ENCODE measurements at places on chromosomes 5 and 9.
A peak's percentile ranks its signal among the peaks of the same experiment; 100 is the strongest.

- DNase-seq, result no peak
Measured at GRCh38 chr9:36158122-36158521, 11.1 kb upstream of the CCIN start.

DNA sequence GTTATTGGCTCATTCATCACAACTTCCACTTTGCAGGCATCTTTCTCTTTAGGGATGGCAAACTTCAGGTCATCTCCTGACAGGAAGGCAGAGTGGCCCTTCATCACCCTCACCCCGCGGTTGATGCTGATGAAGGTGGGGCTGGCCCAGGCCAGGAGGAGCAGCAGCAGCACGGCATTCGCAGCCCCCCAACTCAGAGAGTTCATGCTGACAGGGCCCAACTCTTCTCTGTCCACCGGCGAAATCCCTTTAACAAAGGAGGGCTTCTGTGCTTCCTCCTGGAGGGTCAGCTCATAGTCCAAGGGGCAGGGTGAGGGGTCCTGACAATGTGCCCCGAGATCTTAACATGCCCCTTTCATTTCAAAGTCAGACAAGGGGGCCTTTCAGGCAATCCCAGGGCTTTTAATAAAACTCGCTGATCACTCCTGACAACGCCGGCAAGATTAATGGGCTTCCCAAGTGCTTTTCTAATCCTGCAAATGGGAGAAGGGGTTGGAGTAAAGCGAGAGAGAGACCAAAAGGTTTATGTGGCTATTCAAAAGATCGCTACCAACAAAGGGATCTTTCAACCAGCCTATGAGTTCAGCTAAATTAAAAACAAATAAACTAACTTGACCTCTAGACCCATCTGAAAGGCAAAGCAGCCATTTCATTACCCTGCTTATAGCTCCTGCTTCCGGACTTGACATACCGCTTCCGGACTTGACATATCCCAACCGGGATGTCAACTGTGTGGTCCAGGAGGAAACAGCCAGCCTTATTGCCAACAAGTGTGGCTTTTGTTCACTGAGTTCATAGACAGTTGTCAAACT is 41.2 kb downstream of the FREM1 start:
- no peak for DNase-seq

GRCh38 chr5:34899066-34899465 is 16.2 kb downstream of the RAD1 start:
- DNase-seq, result no peak

DNA sequence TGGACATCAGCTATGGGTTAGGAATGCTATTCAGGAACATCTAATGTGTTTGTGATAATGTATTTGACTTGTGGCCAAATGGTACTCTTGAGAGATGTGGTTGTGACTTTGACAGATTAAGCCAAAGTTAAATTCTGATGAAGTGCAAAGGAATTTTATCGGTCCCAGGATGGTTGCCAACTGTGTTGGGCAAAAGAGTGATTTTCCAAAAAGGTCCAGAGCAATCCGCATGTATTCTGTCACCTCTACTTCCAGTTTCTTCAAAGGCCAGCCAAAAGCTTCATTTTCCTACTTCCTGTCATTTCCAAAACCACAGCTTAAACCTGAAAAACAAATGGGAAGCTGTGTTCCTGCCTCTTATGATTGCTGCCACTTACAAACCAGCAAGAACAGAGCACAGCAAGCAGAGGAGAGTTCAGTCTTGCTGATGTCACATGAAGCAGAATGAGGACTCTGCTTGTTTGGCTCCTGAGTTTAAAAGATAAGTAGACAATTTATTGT is 59.8 kb downstream of the MARCHF3 start:
- DNase-seq, result no peak

GRCh38 chr9:99885747-99886146 is 20.7 kb upstream of the STX17 start:
- DNase-seq, result no peak

DNA sequence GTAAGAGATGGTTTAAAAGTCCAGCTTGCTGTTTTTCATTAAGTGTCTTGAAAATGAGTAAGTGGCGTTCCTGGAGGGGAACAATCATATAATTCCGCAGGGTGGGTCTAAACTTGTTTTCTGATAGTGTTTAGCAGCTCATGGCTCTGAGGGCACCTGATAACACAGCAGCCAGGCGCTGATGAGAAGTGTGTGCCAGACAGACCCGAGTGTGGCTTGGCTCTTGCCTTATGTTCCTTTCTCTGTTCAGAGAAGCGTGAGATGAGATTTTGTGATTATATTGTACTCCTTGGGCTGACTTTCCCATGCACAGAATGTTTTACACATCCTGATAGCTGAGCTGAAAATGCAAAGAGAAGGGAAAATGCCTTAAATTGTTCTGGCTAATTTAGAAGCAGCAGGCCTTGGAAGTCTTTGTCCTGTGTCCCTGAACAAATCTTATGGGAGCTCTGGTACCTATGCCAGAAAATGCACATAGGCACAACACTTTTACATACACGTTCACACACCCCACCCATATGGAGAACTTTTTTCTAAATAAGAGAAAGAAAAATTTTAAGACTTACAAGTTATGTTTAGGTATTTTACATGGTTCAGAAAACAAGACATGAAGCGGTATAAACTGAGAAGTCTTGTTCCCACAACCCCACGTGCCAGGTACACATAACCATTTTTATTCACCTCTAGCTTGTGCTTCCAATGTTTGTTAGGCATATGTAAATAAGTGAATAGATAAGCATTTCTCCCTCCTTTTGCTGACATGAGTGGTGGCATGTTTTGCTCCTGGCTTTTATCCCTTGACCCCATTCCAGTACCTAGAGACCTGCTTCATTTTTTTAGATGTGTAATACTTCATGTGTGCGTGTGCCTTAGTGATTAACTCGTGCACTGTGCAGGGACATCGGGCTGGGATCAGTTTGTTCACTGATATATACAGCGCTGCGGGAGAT is 152.2 kb upstream of the OTULINL start:
- no peak for DNase-seq

DNA sequence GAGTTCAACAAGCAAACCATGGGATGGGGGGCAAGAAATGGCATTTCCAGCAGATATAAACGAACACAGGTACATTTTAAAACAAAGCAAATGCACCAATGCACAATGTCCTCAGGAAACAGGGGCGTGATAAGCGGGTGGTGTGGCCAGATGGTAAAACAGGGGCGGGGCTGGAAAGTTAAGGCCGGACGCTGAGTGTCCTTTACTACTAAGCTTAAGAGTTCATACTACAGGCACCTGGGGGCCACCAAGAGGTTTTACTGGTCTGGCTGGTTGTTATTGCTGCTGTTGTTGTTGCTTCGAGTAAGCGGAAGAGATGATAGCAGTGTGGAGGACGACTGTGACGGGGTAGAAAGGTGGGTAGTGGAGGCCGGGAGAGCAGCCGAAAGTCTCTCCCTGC is 99.8 kb downstream of the ATPSCKMT start:
- DNase-seq, result no peak

DNA sequence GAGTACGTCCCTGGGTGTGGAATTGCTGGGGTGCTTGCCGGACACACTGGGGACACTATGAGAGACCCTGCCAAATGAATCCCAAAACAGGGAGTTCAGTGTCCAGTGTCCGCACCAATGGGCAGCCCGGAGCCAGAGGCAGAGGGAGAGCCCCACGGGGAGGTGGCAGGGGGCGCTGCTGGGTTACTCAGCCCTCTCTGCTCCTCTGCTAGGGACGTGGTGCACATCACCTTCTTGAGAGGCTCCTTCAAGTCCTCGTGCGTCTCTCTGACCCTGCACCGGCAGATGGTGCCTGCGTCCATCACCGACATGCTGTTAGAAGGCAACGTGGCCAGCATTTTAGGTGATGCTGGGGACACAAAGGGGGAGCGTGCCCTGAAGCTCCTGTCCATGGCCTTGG is 20.8 kb downstream of the STKLD1 start:
- no peak for DNase-seq

DNA sequence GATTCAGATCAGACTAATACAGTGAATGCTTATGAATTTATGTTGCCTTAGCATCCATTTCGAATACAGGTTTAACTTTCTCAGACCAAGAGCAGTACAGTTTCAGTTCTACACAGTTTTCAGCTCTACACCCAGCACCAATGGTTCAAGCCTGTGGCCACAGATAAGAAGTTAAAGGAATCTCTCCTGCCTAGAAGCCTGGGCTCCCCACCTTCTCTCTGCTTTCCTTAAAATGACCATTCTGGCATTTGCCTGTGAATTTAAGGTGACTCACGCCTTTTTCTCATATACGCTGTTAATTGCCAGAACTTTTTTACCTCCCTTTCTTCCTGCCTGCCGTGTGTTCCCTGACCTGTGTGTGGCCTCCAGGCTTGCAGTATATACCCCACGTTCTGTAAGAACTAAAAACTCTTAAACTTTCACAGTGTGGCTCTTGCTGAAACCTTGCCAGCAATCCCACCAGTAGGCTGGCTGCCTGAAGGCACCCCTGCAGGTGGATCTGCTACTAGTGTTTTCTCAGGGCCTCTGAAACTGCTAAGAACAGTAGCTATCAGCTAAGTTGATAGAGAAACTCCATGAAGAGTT is 692.8 kb upstream of the CDH18 start:
- no peak for DNase-seq

GRCh38 chr9:14500705-14501104 is 186.8 kb upstream of the NFIB start:
- DNase-seq, result no peak

- DNase-seq, result no peak
Measured at GRCh38 chr5:31470608-31471007, 61.3 kb downstream of the DROSHA start.

- DNase-seq, result no peak
Measured at GRCh38 chr5:127839072-127839471, 135.9 kb downstream of the CCDC192 start.

DNA sequence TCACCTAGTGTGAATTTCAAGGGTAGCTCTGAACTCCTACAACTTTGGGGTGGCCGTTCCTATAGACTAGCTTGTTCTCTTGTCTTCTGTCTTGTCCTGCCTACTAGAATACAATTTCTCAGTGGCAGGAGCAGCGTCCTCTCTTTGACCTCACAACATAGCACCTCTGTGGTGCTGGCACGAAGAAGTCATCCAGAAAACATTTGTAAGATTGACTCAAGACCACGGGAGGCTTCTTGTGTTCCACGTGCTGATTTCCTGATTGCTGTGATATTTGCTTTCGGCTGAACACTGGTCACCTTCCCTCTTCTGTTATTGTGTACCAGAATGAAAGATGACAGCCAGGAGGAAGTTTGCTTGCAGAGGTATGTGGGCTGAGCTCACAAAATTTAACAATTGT is 27.0 kb downstream of the SLC1A1 start:
- DNase-seq, result no peak

DNA sequence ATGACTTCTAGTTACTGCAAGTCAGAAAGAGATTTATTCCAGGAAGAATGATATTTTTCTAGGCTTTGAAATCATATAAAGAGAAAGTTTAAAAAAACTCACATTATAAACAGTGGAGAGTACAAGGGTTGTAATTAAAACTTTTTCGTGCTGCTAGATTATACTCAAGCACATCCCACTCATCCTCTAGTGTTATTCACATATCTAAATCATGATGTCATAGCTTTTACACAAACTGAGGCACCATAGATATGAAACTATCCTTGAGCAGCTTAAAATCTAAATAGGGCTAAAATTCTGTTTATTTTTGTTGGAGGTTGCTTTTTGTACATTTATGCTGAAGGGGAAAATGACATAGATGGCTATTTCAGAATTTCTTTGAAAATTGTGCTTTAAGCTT is 30.0 kb downstream of the TENT2 start:
- no peak for DNase-seq

- DNase-seq, result peak; percentile 50
Measured at GRCh38 chr5:150320044-150320613, 17.4 kb upstream of the ARSI start.

GRCh38 chr5:154190595-154191304 is at the start of gene GALNT10:
TSS of gene GALNT10 (plus strand) at chr5:154190733. CDS start at chr5:154190867, 134 bp downstream.
- DNase-seq, result peak; percentile 53

GRCh38 chr5:73256862-73257261 is 83.9 kb downstream of the TMEM174 start:
- DNase-seq, result no peak

GRCh38 chr5:178322736-178323540 is 90.3 kb upstream of the PHYKPL start:
- no peak for DNase-seq

GRCh38 chr5:112434641-112435040 is 15.6 kb upstream of the EPB41L4A start:
- no peak for DNase-seq

DNA sequence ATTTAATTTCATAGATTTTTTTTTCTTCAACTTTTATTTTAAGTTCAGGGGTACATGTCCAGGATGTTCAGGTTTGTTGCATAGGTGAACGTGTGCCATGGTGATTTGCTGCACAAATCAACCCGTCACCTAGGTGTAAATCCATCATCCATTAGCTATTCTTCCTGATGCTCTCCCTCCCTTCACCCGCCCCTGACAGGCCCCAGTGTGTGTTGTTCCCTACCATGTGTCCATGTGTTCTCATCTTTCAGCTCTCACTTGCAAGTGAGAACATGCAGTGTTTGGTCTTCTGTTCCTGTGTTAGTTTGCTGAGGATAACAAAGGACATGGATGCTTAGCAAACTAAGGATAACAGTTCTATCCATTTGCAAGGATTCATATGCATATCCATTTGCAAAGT is 209.1 kb upstream of the ADCY2 start:
- no peak for DNase-seq

DNA sequence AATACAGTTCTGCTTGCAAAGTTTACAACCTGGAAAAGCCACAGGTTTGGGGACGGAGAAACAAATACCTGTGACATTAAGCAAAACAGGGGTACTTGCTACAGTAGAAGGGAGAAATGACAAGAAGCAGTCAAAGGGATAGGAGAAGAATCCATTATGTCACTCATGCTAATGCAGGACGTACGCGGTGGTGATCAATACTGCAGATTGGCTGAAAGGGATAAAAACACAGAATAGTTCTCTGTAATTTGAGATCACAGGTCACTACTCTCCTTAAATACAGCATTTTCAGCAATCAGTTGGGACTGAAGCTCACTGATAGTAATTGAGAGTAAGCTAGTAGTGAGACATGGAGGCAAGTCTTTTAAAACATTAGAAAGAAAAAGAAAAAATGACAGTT is 130.3 kb upstream of the MTAP start:
- no peak for DNase-seq

- peak; percentile 48 for DNase-seq
Measured at GRCh38 chr5:68217528-68217927, 2.0 kb downstream of the PIK3R1 start.

GRCh38 chr5:110377361-110377760 is 349.1 kb downstream of the TMEM232 start:
- no peak for DNase-seq

DNA sequence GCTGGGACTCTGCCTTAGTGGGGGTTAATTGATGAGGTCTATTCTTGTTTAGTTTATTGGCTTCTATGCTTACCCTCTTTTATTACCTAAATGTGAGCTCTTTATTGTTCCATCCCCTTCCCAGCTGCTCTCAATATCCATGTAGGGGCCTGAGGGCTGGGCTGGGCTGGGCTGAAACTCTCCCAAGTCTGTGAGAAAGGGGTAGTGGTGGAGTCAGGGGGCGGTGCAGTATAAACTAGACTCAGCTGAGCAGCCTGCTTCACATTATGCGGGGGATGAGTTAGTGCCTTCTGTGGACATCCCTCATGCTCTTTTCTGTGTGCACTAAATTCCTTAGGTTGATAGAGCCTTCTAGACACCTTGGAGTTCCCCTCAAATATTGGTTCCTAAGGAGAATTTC is 451.8 kb upstream of the PTGER4 start:
- DNase-seq, result no peak

All from colonic mucosa (tissue), 4 donors.